CD4-positive, alpha-beta T cell treated with Interleukin-12 subunit alpha and Interleukin-12 subunit beta, for 1 hour (primary cell): ENCODE measurements at places on chromosomes 11 and 22.

DNA sequence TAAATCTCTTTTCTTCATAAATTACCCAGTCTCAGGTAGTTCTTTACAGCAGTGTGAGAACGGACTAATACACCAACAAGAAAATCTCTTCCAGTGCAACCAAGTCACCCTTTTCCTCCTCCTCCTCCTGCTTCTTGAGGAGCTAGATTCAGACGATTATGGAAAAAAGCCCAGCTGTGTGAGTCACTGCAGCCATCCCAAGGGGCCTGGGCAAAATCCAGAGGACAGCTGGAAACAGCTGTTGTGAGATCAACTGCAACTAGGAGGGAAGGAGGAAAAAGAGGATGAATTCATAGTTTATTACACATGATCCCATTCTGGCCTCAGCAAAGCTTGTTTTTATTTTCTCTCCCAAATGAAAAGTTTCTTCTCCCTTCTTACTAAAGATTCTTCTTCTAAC lies 32.9 kb downstream of the RBFOX2 start:
- no peak for DNase-seq

GRCh38 chr22:38900677-38901076 lies 28.7 kb upstream of the CBX6 start:
- DNase-seq = no peak

DNA sequence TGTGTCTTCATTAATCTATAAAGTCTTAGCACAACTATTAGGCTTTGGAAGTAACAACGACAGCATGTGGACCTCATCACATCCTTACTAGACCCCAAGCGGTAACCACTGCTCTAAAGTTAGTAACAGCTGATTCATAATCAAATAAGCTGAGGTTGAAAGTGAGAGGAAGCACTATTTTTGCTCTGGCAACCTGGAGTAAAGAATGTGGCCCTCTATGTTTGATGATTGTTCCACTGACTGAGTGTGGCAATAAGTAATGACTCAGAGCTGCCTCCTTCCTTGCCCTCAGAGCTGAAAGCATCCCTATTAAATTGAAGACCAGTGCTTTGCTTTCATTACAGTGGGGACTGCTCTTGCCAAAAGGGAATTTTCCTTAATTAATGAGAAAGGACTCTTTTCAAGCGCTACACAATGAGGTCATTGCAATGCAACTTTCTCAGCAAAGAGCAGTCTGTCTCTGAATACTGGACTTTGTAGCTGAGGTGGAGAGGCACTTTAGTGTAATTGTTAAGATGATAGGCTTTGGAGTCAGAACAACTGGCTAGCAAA lies 906.1 kb upstream of the RAG2 start:
- no peak for DNase-seq

DNA sequence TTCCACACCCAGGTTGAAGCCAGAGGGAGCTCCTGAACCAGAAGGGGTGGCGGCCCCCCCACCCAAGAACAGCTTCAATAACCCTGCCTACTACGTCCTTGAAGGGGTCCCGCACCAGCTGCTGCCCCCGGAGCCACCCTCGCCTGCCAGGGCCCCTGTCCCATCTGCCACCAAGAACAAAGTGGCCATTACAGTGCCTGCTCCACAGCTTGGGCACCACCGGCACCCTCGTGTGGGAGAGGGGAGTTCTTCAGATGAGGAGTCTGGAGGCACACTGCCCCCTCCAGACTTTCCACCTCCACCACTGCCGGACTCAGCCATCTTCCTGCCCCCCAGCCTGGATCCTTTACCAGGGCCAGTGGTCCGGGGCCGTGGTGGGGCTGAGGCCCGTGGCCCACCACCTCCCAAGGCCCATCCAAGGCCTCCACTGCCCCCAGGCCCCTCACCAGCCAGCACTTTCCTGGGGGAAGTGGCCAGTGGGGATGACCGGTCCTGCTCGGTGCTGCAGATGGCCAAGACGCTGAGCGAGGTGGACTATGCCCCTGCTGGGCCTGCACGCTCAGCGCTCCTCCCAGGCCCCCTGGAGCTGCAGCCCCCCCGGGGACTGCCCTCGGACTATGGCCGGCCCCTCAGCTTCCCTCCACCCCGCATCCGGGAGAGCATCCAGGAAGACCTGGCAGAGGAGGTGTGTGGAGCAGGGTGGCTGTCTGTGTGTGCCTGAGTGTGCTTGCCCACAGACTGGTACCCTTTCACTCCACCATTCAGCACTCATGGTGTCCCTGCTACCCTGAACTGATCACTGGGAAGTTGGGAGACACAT lies 6.7 kb downstream of the PHOX2A start:
- no peak for DNase-seq

GRCh38 chr11:2898366-2899079 lies 12.9 kb upstream of the CDKN1C start:
- DNase-seq = peak; percentile 68

DNA sequence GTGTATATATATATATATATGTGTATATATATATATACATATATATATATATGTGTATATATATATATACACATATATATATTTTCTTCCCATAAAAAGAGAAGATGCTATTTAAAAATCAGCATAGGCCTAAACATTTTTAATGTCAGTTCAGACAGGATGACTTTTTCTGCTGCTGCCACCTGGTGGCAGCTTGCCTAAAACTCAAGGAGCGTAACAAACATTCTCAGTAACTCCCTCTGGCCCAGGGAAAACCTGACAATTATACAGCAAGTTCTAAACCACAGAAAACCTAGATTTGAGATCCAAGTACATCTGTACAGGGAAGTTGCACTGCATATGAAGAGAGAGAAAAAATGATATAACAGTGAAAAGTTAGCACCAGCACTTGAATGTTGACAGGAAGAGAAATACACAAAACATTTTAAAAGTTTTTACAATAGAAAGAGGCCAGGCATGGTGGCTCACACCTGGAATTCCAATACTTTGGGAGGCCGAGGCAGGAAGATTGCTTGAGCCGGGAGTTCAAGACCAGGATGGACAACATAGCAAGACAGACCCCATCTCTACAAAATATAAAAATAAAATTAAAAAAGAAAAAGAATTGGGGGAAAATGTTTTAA lies 16.6 kb downstream of the OR8A1 start:
- peak; percentile 34 for DNase-seq

- no peak for DNase-seq
Observed at GRCh38 chr22:30198152-30198825, 48.3 kb downstream of the LIF start.

DNA sequence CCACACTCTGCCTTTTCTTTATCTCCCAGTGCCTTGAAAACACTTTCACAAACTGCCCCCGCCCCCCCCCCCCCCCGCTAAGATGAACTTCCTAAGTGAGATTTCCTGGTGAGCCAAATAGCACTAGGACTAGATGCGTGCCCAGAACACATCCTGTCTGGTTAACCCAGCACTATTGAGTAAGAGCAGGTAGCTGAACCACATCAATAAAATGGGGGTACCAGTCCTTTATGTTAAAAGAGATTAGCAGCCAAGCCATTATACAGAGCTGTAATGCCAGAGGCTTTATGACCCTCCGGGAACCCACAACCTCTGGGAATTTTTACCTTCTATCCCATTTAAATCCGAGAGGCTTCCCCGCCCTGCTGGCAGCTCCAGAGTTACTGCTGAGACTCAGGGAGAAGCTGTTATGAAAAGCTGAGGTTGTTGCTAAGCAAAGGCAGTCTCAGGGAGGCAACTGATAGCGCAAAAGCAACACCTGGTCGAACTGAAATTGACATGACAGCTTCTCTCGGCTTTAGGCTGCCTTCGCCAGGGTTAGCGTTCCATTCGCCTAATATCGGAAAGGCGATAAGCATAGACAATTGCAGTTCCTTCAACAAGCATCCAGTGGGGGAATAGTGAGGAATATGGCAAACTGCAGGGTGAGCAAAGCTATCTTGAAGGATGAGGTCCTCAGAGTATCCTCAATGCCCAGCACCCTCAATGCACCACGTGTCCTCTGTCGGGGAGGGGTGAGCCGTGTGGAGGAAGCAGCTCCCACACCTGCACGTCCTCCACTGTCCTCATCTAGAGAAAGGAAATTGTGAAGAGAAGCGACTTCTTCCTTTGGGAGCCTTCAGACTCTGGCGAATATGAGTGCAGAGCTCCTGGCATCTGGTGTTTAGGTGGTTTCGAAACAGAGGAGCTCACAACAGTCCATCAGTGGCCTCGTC lies 977.0 kb downstream of the NTM start:
- no peak for DNase-seq

- DNase-seq = peak; percentile 32
Observed at GRCh38 chr11:61890529-61891330, 615 bp downstream of the FADS3 start.

DNA sequence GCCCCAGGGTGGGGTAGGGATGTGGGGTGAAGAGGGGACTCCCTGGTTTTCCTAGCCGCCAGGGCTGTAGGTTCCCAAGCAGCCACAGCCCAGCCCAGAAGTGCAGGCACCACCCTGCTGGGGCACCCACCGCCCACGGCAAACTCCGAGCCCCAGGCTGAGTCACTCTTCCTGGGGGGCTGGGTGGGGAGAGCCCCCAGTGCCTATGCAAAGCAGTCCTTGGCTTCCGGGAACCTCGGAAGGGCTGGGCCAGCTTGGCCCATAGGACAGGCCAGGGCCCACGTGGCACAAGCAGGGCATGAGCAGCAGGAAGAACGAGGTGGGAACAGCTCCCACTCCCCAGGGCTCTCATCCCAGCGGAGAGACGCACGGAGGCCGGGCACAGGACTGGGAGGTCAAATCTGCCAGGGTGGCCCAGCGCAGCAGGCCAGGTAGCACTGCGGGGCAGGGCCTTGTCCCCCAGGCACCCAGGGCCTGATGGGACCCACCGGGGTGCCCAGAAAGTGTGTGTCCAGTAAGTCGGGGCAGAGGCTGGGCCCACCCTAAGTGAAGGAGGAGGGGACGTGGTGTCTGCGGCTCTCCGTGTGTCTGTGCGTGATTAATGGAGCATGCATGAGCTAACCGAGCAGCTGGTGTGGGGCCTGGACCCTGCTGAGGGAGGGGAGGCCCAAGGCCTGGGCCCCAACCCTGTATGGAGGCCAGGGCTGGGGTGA lies 4.6 kb upstream of the IL17REL start:
- DNase-seq = peak; percentile 53

- DNase-seq = no peak
Observed at GRCh38 chr22:22948651-22949571, 61.3 kb downstream of the IGLL5 start.

DNA sequence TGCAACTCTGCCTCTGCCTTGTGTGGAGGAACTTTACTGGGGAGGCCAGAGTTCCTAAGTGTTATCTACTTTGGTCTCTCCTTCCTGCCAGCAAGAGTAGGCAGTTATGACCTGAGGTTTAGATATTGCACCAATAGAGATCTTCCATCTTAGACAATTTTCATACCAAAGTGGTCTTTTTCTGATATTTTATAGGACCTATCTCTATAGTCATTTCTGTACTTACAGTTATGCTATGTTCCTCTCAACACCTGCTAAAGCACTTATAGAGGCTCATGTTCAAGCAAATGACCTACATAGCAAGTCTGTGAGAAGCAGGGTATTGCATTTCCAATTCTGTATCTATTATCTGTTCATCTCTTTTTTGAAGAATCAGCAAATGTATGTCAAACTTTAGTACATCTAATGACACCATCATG lies 80.8 kb downstream of the HORMAD2 start:
- DNase-seq = no peak

DNA sequence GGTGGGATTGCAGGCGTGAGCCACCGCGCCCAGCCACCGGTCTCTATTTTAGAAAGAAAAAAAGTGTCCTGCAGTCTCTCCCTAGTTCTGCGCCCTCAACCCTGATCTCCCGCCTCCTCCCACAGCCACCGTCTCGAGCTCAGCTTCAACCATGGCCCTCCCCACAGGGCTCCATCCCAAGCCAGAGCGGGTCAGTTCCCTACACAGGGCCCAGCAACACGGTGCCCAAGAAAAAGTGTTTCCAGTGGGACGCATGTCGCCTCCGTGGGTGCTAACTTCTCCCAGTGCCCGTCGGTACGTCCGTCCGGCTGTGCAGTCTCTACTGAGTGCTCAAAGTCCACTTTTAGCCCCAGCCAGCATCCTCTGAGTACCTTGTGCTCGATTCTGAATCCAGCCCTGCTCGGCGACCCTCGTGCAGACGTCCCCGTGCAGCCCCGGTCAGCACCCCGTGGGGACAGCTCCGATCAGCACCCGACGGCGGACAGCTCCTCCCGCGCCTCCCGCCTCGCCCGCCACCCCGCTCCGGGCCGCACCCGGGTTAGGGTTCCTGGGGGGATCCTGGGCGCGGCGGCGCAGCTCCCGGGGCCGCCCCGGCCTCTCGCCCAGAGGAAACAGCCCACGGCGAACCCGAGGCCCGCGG lies 657 bp upstream of the MAPK8IP2 start:
- peak; percentile 65 for DNase-seq

DNA sequence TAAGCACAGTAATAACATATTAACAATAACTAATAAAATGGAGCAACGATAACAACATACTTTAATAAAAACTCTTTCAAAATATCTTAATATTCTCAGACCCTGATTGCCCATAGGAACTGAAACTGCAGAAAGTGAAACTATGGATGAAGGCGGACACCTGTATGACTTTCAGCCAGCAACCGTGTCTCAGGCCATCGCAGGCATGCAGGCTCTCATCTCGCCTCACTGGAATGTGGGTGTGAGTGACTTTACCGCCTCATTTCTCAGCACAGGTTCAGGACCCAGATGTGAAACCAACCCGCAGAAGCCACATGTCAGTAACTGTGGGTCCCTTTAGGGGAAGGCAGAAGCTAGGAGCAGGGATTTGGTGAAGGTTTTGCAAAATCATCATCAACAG lies 539.1 kb downstream of the FAM181B start:
- no peak for DNase-seq
